ENCODE measurements at places on chromosomes 4 and X.

- no peak for DNase-seq
Measured at GRCh38 chr4:177016541-177017141, 223.9 kb upstream of the VEGFC start.

DNA sequence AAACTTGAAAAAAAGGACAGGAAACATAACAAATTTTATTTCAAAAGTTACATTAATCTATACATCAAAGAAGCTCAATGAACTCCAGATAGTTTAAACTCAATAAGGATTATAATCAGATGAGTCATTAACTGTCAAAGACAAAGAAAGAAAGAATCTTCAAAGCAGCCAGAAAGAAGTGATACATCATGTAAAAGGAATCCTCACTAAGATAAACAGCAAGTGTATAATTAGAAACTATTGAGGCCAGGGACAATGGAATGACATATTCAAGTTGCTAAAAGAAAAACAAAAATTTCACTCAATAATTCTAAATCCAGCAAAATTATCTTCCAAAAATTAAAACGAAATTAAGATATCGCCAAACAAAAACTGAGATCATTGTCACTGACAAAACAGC lies 161.6 kb upstream of the NWD2 start:
- no peak for DNase-seq

GRCh38 chr4:52001616-52002015 lies 18.5 kb downstream of the LRRC66 start:
- DNase-seq, result no peak

GRCh38 chrX:146456058-146456457 lies 353.5 kb upstream of the CXorf51B start:
- DNase-seq, result no peak

DNA sequence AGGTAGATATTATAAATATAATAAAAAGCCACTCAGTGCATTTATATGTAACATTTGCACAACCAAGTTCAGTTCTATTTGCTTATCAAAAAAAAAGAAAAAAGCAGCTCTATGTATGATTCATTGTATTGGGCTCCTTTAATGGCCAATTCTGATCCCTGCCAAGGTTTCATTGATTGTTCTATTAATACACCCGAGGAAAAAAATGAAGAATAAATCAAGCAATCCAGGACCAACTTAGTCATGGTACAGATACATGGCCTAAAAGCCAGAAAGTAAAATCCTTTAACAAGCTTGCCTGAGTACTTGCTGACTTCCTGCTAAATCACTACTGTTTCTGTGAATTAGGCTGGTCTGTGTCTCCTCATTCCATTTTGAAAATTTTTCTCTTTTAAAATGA lies 77.6 kb upstream of the PCDH7 start:
- DNase-seq, result no peak

DNA sequence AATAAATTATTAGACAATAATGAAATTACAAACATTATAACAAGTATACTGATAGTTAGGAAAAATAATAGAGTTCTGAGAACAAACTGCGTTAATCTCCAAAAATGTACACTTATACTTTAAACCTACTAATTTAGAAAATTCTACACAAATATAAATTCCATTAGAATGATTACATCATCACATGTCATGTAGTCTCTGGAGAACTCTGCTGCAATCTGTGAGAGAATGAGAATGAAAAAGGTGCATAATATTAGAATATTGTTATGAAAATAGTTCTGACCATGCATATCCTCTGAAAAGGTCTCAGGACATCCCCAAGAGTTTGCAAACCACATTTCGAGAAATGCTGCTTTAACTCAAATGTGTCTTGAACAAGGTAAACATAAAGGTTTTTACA lies 11.4 kb downstream of the GUCY1A1 start:
- DNase-seq, result no peak

DNA sequence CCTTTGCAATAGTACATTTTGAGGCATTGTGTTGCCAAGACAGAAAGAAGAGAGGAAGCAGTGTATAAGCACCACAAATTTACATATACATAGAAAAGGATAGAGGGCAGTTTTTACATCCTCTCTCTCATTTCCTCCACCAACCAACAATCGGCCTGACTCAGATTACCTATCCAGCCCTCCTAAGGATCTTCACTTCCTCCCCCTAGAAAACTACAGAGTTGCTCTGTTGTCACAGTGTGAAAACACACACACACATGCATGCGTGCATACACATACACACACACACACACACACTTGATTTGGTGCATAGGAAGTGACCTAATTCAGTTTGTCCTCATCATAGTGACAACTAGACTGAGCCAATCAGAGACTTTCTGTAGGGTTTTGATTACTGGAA lies 98.8 kb upstream of the SPRY1 start:
- no peak for DNase-seq

DNA sequence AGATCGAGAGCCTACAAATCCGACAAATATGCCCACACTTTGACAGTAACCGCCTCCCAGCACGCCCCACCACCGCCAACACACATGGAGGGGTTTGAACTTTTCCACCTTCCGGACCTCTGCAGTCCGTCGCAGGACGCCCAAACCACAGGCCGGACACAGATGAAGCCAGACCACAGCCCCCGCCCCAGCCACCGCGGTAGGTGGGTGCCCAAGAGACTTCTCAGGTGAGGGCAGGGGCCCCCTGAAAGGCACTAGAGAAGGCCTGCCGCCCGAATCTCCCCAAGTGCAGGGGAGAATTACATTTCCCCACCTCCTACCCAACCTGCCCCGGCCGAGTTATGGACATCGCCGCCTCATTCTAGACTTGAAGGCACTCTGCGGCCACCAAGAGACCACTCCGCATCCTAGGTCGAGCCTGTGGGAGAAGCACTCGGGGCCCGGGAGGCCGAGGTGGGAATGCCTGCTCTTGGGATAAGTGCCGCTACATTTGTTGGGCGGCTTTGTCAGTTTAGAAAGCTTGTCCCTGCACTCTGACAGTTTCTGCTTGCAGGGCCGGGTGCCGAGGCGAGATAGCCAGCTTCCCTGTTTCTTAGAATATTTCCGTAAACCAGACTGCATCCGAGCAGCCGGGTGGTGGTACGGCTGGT lies 21.5 kb downstream of the HAND2 start:
- no peak for DNase-seq

- DNase-seq, result no peak
Measured at GRCh38 chr4:153083447-153083947, 120.7 kb upstream of the TRIM2 start.

DNA sequence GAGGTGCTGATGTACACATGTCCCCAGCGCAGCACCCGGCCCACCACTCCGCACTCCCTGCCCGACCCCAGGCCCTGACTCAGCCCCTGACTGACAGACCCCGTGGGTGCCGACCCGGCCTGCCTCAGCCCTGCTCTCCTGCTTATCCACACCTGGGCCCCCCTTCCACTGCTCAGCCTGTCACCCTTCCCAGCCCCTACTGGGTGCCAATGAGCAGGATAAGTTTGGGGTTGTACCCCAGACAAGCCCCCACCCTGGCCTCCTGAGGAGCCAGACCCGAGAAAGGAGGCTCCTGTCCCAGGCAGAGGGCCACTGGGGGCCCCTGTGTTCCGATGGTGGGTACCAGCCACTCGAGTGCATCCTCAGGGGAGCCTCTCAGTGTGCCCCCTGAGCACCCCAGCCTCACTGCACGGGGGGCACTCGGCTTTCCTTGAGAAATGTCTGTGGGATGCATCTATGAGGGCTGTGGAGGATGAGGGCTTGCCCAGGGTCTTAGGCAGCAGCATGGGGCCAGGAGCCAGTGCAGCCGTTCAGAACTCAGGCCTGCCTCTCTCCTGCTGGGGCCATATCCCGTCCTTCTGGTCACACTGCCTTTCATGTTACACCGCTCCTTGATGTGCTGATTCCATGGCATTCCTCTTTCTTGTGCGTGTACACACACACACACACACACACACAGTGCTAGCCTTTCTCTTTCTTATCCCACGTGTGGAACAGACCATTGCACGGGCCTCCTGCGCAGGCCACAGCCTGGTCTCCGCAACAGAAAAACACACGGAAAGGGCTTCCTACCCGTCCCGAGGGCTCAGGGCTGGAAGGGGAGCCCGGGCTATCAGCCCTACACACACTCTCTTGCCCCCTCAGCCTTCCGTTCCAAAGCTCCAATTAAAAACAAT lies 220.1 kb upstream of the PSAPL1 start:
- DNase-seq, result no peak

GRCh38 chr4:76035141-76035540 lies 729 bp downstream of the CXCL11 start:
- DNase-seq, result no peak

DNA sequence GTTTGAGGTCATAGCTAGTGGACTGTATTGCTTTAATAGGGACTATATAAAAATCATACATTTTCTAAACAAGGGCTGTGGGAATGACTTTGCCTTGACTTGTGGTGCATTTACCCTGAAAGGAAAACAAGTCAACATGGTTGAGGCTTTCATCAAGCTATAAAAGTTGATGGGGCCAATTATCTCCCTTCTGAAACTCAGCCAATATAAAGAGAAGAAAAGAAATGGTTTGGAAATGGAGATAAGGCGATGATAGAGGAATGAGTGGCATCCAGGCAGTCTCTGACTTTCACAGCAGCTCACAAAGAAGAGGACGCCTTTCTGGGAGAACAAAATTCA lies 118.7 kb downstream of the SMARCA1 start:
- DNase-seq, result no peak

- no peak for DNase-seq
Measured at GRCh38 chr4:125321709-125322365, 7.1 kb downstream of the FAT4 start.

GRCh38 chr4:124863040-124863545 lies 150.6 kb upstream of the ANKRD50 start:
- no peak for DNase-seq

GRCh38 chr4:88357262-88357661 lies 21.4 kb upstream of the HERC6 start:
- no peak for DNase-seq

- no peak for DNase-seq
Measured at GRCh38 chr4:111839141-111839540, 306.1 kb upstream of the FAM241A start.

DNA sequence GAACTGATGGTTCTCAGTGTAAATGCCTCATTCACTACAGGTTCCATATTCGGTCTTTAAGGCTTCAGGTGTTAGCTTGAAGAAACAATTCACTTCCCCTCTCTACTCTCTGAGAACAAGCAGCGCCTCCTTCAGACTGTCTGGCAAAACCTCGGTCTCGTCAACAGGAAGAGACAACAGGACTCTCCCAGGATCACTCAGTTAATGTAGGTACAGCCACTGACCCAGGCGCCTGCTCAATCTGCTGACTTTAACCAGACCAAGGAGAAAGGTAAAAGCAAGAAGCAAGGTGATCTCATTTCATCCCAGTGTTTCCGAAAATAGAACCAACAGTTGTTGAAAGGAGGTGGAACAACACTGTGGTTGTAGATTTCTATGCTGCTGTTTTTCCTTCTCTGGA lies 102.2 kb downstream of the SLC2A9 start:
- no peak for DNase-seq

- no peak for DNase-seq
Measured at GRCh38 chr4:144703494-144703893, 57.5 kb downstream of the HHIP start.

GRCh38 chrX:46016296-46016695 lies 528.9 kb downstream of the ZNF674 start:
- no peak for DNase-seq

GRCh38 chrX:150323020-150323419 lies 40.1 kb upstream of the MAMLD1 start:
- no peak for DNase-seq

- DNase-seq, result peak; percentile 79
Measured at GRCh38 chr4:7070729-7071511, 3.1 kb upstream of the GRPEL1 start.

DNA sequence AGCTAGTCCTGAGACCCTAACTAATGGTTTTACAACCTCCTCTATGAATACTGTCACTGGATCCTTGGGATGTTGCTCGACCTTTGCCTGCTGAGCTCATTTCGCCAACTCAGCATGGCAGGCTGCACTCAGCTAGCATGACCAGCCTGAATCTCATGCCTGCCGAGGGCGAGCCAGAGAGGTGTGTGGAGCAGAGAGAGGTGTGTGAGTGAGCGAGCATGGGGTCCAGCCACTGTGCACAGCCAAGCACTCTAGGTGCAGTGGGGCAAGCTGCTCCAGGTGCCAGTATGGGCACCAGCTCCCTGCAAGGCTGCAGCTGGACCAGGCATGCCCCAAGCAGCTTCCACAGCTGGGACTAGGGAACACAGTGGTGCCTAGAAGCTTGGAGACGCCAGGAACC lies 410.9 kb downstream of the PCDH10 start:
- DNase-seq, result no peak

GRCh38 chr4:39718366-39719323 lies 20.7 kb downstream of the UBE2K start:
- no peak for DNase-seq

- DNase-seq, result no peak
Measured at GRCh38 chr4:28886934-28887333, 1833.2 kb upstream of the PCDH7 start.

GRCh38 chr4:81052119-81053068 lies 21.9 kb downstream of the BMP3 start:
- DNase-seq, result peak; percentile 60

GRCh38 chr4:7734651-7735260 lies 204.9 kb downstream of the AFAP1 start:
- no peak for DNase-seq

DNA sequence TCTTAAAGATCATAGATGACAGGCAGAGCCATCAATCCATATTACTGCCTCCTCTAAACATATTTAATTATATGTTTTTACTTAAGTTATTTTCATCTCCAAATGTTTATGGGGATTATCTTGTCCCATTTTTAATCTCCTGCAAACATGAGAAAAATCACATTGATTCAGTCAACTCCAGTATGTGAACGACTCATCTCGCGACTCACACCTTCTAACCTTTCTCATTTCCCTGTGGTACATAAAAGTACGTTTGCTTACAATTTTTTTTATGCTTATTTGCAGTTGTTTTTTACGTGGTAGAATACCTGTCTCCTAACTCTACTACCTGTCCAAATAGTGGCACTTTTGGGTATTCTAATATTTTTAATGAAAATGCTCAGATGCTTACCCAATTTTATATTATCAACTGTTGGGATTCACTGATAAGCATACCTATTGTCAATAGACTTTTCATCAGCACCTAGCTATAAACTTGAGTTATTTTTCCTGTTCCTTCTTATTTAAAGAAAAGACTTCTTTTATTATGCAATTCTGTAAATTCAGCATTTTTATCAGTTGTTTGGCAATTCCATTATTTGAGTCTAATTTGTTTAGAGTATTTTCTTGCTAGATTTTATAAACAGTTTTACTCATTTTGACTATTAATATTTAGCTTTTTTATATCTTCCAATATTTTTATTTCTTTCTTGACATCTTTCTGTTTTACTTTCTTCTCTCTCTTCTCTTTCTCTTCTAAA lies 276.6 kb downstream of the ANK2 start:
- DNase-seq, result no peak

DNA sequence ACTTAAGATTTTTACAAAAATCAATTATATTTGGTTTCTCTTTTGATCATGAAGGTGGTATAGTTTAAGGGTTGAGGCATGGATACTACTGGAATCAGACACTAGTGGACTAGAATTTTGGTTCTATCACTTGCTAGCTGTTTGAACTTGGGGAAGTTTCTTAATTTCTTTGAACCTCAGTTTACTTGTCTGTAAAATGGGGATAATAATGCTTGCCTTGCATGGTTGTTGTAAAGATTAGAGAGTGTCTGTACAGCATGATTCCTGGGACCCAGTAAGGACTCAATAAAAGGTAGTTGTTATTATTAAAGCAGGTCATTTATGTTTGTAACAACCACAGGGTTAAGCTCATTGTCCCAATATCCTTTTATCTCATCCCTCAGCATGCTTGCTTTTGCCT lies 36.0 kb downstream of the TMEM164 start:
- DNase-seq, result no peak

All from CD8-positive, alpha-beta memory T cell (primary cell).